Testis (tissue), 5 donors: ENCODE measurements at places on chromosomes 7 and 10.

DNA sequence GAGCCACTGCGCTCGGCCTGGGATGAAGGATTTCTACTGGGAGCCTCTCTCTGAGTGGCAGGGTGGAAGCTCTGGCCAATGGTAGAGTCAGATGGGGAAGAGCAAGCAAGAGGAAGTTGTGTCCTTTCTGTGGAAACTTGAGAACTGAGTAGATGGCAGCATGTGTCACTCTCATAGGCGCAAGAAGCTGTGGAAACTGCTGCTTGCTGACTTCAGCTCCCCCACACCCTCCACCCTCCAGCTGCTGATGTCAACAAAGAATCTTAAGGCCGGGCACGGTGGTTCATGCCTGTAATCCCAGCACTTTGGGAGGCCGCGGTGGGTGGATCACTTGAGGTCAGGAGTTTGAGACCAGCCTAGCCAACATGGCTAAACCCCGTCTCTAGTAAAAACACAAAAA is 39.8 kb upstream of the SRGN start:
- peak; percentile 45 for DNase-seq

DNA sequence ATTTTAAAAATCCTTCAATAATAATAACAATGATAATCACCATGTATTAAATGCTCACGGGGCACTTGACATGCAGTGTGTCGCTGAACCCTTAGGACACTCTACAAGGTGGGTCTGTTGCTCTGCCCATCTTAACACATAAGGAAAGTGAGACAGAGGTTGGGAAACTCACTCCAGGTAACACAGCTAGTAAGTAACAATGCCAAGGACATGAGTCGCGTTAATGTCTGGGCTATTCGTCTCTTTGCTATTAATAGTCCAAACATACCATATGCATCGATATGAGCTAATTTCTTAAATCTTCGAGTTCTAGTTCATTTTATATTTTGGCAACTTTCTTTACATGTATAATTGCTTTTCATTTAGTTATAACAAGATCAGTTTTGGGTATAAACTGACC is 79.5 kb downstream of the BEND7 start:
- no peak for DNase-seq

DNA sequence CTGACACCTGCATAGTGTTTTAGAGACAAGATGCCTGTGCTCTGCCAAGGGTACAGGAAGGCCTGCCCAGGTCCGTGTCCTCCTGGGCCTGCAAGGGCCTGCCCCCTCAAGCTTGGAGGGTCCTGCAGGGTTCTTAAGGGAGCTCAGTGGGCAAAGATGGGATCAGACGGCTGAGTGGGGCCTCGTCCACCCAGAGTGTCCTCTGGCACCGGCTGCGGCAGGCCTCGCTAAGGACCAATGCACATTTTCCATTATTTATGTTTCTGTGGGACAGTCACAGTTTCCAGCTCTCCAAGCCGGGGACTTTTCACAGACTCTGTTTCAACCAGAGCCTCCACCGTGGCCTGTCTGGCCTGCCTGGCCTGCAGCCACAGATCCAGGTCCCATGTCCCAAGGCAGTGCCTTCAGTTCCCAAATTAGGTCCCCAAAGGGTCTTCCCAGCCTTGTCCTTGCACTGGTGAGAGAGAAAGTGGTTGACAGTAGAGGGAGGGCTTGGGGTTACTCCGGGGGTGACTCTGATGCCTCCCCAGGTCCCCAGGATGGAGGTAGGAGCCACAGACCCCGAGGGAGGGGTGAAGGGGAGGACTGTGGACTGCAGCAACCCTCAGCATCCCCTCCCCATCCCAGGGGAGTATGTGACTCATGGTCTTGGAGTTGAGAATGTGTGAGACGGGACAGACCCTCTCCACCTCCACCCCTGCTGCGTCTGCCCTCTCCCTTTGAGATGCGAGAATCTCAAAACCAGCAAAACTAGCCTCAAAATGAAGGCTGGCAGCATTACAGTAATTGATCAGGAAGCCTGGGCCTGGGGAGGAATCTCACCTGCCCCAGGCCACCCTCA is 14.8 kb downstream of the MYL10 start:
- no peak for DNase-seq

- DNase-seq: no peak
These were observed 6.8 kb upstream of the MSRB2 start for GRCh38 chr10:23088609-23089008.

DNA sequence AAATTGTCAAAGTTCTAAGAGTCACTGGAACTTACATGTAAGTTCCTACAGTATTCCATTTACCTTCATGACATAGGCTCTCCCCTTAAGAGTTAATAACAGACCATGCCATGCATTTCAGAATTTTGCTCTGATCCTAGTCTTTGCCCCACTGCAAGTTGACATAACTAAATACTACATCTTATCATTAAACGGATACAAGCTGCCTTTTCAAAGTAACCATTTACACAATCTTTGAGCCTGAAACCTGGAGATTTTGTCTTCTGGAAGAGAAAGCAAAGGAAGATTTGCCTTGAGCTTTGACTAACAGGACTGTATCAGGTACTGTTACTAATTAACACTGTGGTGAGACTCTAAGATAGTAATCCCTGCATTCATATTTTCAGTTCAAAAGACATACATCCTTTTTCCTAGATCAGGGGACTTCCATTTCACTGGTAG is 9.3 kb upstream of the AKR1D1 start:
- no peak for DNase-seq

DNA sequence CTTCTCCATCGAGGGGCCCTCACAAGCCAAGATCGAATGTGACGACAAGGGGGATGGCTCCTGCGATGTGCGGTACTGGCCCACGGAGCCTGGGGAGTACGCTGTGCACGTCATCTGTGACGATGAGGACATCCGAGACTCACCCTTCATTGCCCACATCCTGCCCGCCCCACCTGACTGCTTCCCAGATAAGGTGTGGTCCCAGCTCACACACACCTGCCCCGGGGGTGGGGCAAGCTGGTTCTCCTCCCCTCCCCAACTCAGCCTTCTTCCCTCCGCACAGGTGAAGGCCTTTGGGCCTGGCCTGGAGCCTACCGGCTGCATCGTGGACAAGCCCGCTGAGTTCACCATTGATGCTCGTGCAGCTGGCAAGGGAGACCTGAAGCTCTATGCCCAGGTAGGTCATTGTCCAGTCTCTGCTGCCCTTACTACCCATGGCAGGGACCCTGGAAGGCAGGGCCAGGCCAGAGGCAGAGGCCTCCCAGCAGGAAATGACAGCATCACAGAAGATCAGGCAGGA is 11.0 kb downstream of the FLNC start:
- DNase-seq: no peak

- no peak for DNase-seq
These were observed 25.8 kb upstream of the FAM13C start for GRCh38 chr10:59387951-59388670.
